Activated CD8-positive, alpha-beta T cell treated with anti-CD3 and anti-CD28 coated beads, Interleukin-2, amount 10 ng/mL, durations not matched to agents 7 days and 5 days (primary cell): ENCODE measurements at places on chromosomes 3 and 15. TPM values are rescaled to one million over a fixed set of nuclear protein-coding genes. Genes with fewer than 3 reads are reported as not detected.

GRCh38 chr3:149909923-149910322, 60.8 kb downstream of the PFN2 start:
- no peak overlapping the region for H3K4me3 ChIP-seq
- H3K27ac ChIP-seq = no peak overlapping the region
- H3K27me3 ChIP-seq = no peaks in the 10 kb centered on the region
- H3K4me1 ChIP-seq = no peaks in the 10 kb centered on the region
- DNase-seq = no peak
- H3K36me3 ChIP-seq = peaks cover 9% of the 10 kb centered on the region

DNA sequence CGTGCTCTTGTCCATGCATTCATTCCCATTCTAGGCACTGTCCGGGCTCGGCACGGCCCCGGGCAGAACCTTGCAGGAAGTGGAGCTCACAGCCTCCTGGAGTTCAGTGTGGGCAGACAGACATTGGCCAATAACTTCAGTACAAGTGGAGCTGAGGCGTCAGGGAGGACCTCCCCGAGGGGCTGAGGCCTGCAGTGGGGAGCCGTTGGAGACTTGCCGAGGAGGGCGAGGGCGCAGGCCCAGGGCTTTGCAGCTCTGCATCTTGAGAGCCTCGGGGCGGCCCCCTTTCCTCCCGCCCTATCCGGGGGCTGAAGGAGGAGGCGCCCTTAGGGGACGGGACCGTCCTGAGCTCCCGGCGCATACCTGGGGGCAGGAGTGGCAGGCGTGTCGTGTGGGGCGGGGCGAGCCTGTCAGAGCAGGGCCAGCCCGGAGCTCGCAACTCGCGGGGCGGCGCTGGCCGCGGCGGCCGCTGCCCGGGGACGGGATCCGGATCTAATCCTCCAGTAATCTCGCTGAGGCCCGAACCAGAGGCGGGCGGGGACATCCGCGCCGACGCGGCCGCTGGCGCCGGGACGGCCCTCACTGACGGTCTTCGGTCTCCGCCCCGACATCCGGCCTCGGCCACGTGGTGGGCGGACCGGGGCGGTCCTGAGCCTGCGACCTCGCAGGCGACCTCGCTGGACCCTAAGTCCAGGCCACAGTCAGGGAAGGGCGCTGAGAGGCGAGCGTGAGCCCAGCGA, at the start of gene ACY1:
Gene ACY1 (plus strand): TSS at position 698 of the 740 bp plus-strand sequence. CDS start 530 bp downstream, outside the sequence.
- DNase-seq = peak; percentile 78
- peak within 1 kb of the TSS; percentile 93 for H3K27ac ChIP-seq
- H3K27me3 ChIP-seq = no peaks in the 10 kb centered on the region
- peaks cover 28% of the 10 kb centered on the region for H3K4me1 ChIP-seq

DNA sequence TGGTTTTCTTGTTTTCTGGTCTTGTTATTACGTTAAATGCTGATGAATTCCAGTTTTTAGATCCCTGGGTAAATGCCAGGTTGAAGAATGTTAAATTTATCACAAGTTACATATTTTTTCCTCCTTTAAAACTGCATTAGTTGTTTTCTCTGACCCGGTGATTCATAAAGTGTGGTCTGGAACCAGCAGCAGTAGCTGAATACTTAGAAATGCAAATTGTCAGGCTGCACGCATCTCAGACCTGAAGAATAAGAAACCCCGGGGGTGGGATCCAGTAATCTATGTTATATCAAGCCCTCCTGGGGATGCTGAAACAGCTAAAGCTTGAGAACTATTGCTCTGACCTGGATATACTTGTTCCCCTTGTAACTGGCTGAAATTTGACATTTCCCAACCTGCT, 69.1 kb downstream of the PEX5L start:
- no peak overlapping the region for H3K4me3 ChIP-seq
- no peak for DNase-seq
- no peaks in the 10 kb centered on the region for H3K4me1 ChIP-seq
- no peak overlapping the region for H3K27ac ChIP-seq
- no peaks in the 10 kb centered on the region for H3K36me3 ChIP-seq

GRCh38 chr3:61964566-61964965, 403.2 kb downstream of the PTPRG start:
- H3K4me3 ChIP-seq = no peak overlapping the region
- H3K4me1 ChIP-seq = no peaks in the 10 kb centered on the region
- H3K27ac ChIP-seq = no peak overlapping the region
- H3K27me3 ChIP-seq = no peaks in the 10 kb centered on the region

GRCh38 chr15:67134067-67134838, 68.9 kb downstream of the SMAD3 start:
- peaks cover 90% of the 10 kb centered on the region for H3K4me1 ChIP-seq
- peaks cover 13% of the 10 kb centered on the region for H3K36me3 ChIP-seq
- peak; percentile 86 for DNase-seq

DNA sequence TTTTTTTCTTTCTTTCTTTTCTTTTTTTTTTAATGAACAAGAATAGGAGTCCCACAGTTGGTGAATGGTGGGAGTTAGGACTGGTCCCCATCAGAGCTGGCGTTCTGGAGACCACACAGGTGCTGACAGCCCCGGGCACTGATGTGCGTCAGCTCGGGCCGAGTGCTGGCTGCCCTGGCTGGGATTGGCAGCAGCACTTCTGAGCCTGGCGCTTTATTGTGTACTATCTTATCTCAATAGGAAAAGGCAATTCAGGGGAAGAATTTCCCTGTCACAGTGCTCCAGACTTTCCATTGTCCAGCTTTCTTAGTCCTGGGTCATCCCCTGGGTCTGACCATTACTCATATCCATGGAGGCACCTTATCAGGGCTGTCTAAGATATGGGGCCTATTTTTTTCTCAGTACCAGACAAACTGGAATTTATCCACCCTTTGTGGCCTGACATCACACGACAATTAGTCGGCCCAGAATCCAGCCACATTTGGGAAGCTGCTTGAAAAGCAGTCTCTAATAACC, 54.1 kb downstream of the TMEM44 start:
- H3K27me3 ChIP-seq = no peaks in the 10 kb centered on the region
- H3K4me1 ChIP-seq = peaks cover 9% of the 10 kb centered on the region
- no peak overlapping the region for H3K27ac ChIP-seq
- H3K36me3 ChIP-seq = peaks cover 3% of the 10 kb centered on the region
- no peak for DNase-seq

- no peaks in the 10 kb centered on the region for H3K4me1 ChIP-seq
- H3K4me3 ChIP-seq = no peak overlapping the region
- H3K27ac ChIP-seq = no peak overlapping the region
- H3K36me3 ChIP-seq = peaks cover 66% of the 10 kb centered on the region
- H3K27me3 ChIP-seq = no peaks in the 10 kb centered on the region
Measured at GRCh38 chr3:183802989-183803388, 22.4 kb downstream of the MAP6D1 start.

- H3K36me3 ChIP-seq = no peaks in the 10 kb centered on the region
- peaks cover 37% of the 10 kb centered on the region for H3K27me3 ChIP-seq
- DNase-seq = no peak
- H3K4me1 ChIP-seq = no peaks in the 10 kb centered on the region
Measured at GRCh38 chr3:154428286-154429206, 1.4 kb downstream of the GPR149 start.

GRCh38 chr3:52277071-52277964, 1.1 kb downstream of the WDR82 start:
- peak overlapping the region; percentile 99 for H3K27ac ChIP-seq
- no peaks in the 10 kb centered on the region for H3K27me3 ChIP-seq
- H3K4me1 ChIP-seq = peaks cover 56% of the 10 kb centered on the region
- H3K36me3 ChIP-seq = peaks cover 73% of the 10 kb centered on the region
- peak overlapping the region; percentile 100 for H3K4me3 ChIP-seq

DNA sequence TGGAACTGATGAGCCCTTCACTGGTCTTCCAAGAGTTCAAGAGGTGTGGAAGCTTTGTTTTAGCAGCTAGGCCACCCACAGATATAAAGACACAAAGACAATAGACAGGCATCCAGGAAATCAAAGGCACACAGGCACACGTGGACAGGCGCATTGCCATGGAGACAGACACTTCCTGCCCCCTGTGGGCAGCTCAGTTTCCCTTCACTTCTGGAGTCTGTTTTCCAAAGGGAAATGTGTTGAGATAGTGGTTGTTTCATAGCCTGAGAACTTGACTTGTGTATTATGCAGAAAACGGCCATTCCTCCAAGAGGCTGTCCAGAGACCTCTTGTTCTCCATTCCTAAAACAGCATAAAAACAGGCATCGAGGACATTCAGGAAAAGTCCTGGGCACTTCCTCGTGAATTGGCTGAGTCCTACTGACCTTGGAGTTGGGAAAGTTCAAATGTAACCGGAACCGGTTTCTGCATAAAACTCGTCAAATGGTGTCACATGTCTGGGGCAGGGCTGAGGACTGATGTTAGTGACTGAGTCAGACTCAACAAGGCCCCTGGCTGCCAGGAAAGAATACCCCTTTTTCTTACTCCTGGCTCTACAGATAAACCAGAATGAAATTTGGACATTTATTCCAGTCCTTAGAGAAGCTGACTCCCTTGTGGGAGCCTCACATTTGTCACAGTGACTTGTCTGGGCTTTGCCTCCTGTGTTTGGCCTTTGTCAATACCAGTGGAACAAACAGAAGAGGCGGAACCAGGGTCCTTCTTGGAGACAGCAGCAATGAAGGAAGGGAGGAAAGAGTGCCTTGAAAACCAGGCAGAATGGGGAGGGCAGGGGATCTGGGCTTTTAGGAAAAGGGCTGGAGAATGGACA, 1.3 kb downstream of the ALPK3 start:
- peak overlapping the region; percentile 10 for H3K27ac ChIP-seq
- H3K36me3 ChIP-seq = no peaks in the 10 kb centered on the region
- H3K4me1 ChIP-seq = peaks cover 13% of the 10 kb centered on the region
- H3K4me3 ChIP-seq = no peak overlapping the region
- peaks cover 11% of the 10 kb centered on the region for H3K27me3 ChIP-seq

- no peaks in the 10 kb centered on the region for H3K4me1 ChIP-seq
- H3K27ac ChIP-seq = no peak overlapping the region
- H3K27me3 ChIP-seq = no peaks in the 10 kb centered on the region
Measured at GRCh38 chr3:26652164-26652563, 29.6 kb downstream of the LRRC3B start.

DNA sequence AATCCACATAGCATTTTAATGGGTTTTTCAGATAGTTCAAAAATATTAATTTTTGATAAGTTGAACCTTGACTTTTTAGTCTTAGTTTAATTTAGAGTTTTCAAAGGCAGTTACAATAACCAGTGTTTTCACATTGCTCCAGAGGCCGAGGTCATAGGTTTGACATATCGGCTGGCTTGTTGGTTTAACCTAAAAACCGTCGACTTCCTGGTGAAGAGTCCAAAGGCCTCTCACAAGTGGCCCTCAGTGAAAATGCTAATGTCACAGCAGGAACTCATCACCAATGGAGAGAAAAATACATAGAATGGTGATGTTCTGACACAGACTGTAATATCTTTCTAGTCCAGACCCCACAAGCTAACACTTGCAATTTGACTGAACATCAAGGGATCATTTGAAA, 642.3 kb downstream of the PLOD2 start:
- H3K4me1 ChIP-seq = no peaks in the 10 kb centered on the region
- H3K36me3 ChIP-seq = no peaks in the 10 kb centered on the region
- H3K4me3 ChIP-seq = no peak overlapping the region
- DNase-seq = no peak
- H3K27ac ChIP-seq = no peak overlapping the region

DNA sequence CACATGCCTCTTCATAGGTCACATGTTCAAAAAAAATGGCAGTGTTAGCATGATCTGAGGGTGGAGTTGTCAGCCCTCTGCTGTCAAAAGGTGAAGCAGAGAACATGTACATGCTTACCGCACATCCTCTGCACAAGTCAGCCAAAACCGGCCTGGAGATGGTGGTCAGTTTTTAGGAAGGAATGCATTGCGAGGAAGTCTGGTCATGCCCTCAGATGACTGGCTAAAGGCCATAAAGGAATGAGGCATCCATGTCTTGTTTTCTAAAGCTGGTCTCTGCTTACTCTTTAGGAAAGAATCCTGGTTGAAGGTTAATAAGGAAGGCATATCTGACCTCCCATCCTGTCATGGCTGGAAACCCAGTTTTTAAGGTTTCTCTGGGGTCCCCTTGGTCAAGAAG, 292.0 kb upstream of the CCDC54 start:
- H3K4me3 ChIP-seq = no peak overlapping the region
- no peaks in the 10 kb centered on the region for H3K4me1 ChIP-seq
- DNase-seq = no peak
- no peaks in the 10 kb centered on the region for H3K36me3 ChIP-seq
- no peak overlapping the region for H3K27ac ChIP-seq

DNA sequence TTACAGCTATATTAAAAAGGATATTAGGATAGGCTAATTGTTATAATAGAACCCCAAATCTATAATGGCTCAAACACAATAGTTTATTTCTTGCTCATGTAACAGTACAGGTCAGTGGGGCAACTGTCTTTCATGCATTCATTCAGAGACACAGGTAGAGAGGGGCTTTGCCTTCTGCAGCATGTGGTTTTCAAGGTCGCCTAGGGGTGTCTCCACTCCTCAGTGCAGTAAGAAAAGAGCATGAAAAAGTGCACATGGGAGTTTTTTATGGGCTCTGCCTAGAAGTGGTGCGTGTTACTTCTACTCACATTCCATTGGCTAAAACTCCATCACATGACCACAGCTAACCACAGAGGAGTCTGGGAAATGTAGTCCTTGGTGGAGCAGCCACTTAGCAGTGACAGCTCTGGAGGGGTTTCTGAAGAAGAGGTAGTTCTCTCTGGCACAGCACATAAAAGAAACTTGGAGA, 1.8 kb downstream of the ZBTB38 start:
- no peak overlapping the region for H3K4me3 ChIP-seq
- H3K4me1 ChIP-seq = peaks cover 22% of the 10 kb centered on the region
- peaks cover 4% of the 10 kb centered on the region for H3K27me3 ChIP-seq
- H3K27ac ChIP-seq = no peak overlapping the region

DNA sequence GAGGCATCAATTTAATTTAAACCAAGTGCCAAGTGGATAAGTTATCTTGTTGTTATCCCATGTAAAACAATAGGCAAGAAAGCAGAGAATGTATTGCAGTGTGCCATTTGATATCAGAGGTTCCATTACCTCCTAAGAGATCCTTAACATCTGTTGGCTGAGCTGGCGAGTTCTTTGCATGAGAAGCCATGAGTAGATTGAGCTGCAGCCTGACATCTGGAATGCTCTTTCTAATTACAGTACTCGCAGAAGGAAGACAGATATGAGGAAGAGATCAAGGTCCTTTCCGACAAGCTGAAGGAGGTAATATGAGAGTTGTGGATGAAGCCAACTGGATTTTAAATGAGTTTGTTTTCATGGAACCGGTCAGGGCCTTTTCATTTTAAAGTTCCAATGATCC, 19.4 kb downstream of the TPM1 start:
- no peak for DNase-seq
- no peaks in the 10 kb centered on the region for H3K4me1 ChIP-seq
- no peaks in the 10 kb centered on the region for H3K27me3 ChIP-seq

DNA sequence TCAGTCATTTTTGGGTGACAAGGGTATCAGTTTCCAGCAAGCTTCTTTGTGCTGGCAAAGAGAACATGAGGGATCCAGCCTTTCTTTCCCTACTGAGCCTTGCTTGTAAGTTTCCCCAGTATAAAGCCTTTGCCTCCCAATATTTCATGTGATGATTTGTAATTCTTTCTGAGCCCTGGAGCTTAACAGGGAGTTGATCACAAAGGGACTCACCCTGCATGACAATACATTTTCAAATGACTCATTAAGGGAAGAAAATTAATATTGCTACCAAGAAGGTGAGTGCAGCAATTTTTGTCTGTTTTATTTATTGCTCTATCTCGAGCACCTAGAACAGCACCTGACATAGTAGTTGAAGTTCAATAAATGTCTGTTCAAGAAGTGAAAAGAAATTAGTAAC, 27.7 kb downstream of the OXSM start:
- H3K4me1 ChIP-seq = no peaks in the 10 kb centered on the region
- no peak for DNase-seq
- no peaks in the 10 kb centered on the region for H3K27me3 ChIP-seq
- H3K27ac ChIP-seq = no peak overlapping the region
- no peak overlapping the region for H3K4me3 ChIP-seq

TMC3 gene
- not detected for total RNA-seq

GOLGA8J gene
- 0.34 TPM for total RNA-seq

ACP3 gene
- not detected for total RNA-seq

ZBTB47 gene
- 0.18 TPM for total RNA-seq

MYEF2 gene
- total RNA-seq = 25.4 TPM

SNAPC5 gene
- 25.7 TPM for total RNA-seq

SCN11A gene
- total RNA-seq = not detected
